ENCODE measurements at places on chromosomes 7 and 10.
A peak's percentile ranks its signal among the peaks of the same experiment; 100 is the strongest.

- DNase-seq: no peak
These were observed 621.2 kb downstream of the SDK1 start for GRCh38 chr7:3922175-3922635.

DNA sequence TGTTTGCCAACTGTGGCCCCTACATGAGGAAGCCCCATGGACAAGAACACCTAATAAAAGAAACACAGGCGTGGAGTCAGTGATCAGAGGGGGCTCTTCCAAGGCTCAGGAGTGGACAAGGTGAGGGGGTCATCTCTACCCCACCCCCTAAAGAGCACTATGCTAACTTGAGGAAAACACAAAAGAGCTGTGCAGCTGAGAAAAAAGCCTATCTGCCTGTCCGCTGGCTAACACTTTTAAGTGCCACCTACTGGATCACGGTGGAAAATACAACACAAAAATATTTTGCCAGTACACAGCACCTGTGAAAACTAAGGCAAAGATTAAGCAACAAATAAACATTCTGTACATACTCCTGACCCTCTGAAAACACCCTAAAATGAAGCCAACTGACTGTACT, 53.1 kb upstream of the COBL start:
- no peak for DNase-seq

- DNase-seq: no peak
These were observed 123.9 kb upstream of the TCF7L2 start for GRCh38 chr10:112826018-112826697.

GRCh38 chr7:44974549-44974948, 4.3 kb downstream of the MYO1G start:
- no peak for DNase-seq

DNA sequence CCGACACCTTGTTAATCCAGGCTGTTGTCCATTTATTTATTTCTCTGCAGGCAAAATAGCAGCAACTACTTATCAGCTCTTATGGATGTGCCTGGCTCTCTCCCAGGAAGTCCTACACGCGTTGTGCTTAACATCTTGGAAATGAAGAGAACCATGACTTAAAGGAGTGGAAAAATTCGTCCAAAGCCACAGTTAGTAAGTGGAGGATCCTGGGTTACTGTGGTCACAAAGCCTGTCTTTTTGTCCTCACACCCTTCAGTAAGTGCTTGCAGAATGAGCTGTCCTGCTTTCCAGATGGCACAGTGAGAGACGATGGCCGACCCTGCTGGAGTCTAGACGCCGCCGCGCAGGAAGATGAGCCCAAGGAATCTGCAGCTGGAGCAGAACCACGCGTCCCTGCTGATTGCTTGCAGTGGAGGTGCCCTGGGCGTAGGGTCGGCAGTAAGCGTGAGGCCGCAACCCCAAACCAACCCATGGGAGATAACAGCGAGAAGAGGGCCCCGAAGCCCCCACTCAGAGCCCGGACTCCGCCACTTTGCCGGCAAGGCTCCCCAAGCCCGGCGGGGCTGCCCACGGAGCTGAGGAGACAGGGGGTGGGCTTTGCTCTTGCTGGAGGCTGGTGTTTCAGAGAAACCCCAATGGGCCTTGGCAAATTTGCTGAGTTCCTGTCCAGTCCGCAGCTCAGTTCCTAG, 178.6 kb downstream of the CXCL12 start:
- no peak for DNase-seq

DNA sequence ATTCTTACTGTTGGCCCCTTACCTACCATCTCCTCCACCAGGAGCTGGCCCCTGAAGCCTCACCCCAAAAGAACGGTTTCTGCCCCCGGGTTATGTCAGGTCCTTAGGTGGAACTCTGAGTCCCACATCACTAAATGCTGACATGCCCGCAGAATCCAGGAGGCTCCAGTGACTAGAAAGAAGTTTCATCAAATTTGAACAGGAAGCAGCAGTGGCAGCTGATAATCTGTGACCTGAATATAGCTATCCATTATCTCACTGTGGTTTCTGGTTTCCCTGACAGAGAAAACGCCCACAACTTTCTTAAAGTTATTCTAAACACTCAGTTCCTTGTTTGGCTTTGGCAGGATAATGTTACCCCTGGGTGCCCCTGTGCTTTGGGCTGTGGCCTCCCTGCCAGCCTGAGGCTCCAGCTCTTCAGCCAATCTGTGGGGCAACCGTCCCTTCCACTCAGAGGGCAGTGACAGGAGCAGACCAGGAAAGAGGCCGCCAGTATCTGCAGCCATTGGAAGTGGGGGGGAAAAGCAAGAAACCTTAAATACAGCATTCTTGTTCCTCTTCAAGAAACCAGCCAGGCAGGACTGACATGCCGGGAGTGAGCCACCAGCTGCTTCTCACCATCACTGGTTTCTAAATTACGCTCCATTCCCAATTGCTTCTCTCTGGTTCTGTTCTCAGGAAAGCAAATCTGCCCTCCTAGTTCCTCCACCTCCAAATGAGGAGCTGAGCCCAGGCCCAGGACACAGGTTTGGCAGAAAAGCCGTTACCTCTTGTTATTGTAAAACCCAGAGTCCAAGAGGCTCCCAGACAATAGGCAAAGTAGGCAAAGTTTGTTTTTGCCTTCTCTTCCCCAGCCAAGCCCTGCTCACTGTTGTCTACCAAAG, 41.2 kb upstream of the VCL start:
- DNase-seq: peak; percentile 26

DNA sequence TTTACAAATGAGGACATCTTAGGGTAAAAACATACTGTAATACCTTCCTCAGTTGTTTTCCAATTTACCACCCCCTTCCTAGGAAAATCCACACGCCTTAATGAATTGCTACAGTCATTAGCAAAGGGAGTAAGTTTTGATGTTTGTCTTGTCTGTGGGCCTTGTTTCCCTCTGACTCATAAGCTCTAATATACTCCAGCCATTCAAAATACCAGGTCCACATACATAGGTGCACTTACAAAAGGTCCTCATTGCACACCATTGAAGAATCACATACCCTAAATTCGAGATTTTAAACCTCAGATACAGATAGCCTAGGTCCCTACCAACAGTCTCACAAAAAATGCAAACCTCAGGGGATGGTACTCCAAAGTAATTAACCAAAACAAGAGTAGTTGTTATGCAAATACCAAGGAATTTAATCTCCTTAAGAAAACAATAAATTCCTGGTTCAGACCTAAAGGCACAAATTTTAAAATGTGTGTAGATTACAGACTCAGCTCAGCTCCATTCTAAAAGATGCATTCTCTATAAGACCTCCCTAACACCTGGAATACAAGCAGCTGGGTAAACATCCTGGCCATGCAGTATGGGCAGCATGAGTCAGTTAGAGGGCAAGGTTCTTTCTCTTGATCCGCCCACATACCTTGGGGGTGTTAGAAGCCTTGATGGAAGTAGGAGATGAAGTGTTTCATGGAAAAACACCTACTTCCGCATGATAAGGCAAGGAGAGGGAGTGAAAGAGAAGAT, 3.0 kb upstream of the LIPK start:
- no peak for DNase-seq

DNA sequence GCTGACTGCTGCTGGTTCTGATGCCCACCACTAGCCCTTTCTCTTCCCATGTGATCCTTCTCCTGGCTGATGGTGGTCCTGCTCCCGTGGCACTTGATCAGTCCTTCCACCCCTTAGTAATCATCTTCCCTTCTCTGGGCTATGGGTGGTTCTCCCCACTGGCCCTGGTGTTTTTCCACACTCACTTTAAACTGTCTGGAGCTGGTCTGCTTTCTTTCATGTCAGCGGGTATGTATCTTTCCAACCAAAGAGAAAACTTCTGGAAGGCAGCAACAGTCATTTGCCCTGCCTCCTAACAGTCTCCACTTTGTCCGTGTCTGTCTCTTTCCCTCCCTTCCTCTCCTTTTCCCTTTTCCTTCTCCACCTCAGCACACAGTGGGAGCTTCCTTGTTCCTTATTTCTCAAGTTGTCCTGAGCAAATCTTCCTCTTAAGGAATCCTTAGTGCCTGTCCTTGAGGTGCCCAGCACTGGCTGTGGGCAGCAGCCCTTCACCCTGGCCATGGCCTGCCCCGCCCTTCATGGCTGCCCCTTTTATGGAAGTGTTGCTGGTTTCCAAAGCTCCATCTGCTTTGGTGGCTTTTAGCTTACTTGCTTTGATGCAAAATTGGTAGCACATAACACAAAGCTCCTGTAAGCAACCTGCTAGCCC, 189.0 kb downstream of the TCF7L2 start:
- DNase-seq: no peak

- no peak for DNase-seq
These were observed 1.4 kb downstream of the SOSTDC1 start for GRCh38 chr7:16463949-16464715.

GRCh38 chr7:64640504-64640903, 25.4 kb upstream of the ZNF107 start:
- no peak for DNase-seq

GRCh38 chr7:94425546-94425945, 30.9 kb downstream of the COL1A2 start:
- no peak for DNase-seq

DNA sequence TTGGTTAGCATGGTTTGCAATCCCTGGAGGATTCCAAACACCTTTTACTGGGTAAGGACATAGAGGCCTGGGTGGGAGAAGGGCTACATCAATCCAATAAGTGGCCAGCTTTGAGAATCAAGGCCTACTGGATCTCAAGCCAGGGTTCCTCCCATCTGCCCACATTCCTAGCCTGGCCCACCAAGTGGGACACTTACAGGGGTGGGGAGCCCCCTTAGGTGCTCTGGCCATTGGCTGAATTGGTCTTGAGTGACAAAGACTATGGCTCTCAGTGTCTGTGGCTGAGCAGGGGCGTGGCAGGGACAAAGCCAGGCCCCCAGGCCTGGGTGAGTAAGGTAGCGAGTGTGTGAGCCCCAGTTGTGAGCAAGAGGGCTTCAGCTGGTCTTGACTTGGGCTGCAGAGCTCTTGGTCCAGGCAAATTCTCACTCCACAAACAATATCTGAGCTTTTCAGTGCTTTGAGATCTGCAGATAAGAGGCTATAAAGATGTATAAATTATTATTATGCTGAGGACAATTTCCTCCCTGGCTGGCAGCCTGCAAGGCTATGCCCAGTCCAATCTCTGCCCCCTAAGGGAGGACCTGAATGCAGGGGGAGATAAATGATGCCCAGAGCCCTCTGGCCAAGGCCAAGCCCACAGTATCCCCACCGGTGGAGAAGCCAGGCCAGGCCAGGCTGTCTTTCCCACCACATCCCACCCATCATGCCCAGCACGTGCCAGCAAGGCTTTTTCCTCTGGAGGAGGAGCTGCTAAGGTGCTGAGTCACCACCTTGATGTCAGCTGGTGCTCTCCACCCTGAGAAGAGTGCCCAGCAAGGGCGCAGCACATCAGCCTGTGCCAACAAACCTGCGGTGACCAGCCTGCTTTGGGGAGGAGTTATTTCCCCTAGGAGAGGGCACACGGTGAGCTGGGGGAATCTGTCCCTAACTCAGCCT, 80.7 kb upstream of the DUSP5 start:
- DNase-seq: no peak

GRCh38 chr10:109205929-109206585, 717.3 kb downstream of the XPNPEP1 start:
- DNase-seq: no peak

DNA sequence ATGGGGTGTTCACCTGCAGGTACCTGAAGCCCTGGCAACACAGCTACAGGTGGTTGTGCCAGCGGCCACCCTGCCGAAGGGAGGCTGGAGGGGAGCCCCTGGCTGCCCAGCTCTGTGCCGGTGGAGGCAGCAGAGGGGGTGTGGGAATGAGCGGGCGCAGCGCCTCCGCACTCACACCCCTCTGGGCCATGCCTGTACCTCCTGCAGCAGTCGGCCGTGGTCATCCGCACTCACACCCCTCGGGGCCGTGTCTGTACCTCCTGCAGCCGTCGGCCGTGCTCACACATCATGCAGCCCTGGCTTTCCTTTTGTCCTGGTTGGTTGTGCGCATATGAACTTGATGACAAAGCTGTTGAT, 1.7 kb downstream of the ZNF511 start:
- DNase-seq: no peak

DNA sequence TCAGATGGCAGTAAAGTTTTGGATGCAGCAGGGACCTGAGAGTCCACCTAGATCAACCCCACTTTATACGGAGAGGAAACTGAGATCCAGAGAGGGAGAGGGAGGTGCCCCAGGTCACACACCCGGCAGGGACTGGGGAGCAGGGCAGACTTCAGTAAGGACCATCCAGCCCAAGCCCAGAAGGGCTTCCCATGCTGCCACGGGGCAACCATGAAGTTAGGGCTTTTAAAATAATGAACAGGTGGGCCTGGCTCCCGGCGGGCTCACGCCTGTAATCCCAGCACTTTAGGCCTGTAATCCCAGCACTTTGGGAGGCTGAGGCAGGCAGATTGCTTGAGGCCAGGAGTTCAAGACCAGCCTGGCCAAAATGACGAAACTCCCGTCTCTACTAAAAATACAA, 98.5 kb downstream of the HIP1 start:
- no peak for DNase-seq

GRCh38 chr10:18334116-18334867, 194.1 kb downstream of the CACNB2 start:
- DNase-seq: no peak

DNA sequence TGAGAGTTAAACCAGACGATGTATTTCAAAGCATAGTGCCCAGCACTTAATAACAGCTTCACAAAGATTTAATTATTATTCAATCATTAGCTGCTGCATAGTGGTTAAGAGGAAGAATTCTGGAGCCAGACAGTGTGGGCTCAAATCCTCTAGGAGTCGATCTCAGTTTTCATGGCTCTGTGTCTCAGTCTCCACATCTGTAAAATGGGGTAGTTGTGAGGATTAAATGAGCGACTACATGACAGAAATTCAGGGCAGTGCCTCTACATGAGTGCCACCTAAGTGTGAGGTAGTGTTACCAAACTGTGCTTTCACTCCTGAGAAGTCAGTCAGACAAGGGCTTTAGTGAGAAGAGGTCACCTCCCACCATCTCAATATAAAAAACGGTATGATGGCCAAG, 81.7 kb upstream of the FGFR2 start:
- no peak for DNase-seq

- no peak for DNase-seq
These were observed 175.5 kb upstream of the FZD1 start for GRCh38 chr7:91088691-91089090.

DNA sequence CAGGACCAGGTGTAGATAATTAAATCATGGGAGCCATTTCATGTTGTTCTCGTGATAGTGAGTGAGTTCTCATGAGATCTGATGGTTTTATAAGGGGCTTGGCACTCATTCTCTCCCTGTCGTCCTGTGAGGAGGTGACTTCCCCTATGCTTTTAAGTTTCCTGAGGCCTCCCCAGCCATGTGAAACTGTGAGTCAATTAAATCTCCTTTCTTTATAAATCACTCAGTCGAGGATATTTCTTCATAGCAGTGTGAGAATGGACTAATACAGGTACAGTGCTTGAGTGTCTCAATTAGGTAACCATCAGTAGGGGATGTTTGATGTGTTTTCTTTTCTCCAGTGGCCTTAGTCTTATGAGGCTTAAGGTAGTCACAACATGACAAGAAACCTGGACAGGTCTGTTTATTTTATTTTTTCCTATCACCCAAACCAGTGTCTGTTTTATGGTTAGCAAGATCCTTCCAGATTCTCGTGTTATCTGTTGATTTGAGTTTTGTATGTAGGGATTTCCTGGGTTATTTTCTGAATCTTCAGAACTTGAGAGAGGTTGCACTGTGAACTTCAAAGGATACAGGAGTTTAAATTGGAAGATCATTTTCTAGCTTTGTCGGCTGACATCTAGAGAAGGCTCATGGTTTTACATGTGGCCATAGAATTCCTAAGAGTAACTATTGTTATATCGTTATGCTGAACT, 32.1 kb downstream of the UMAD1 start:
- DNase-seq: no peak

GRCh38 chr7:42926204-42926603, 5.8 kb downstream of the PSMA2 start:
- no peak for DNase-seq

GRCh38 chr7:139942636-139943035, 113.6 kb downstream of the TBXAS1 start:
- no peak for DNase-seq

All from activated effector memory CD4-positive, alpha-beta T cell treated with Interleukin-2 at 50 U/mL for 16 hours (primary cell).